ENCODE measurements at places on chromosomes 11 and 22. TPM values are rescaled to one million over a fixed set of nuclear protein-coding genes. Genes with fewer than 3 reads are reported as not detected.

GRCh38 chr11:72308226-72309073 is 64.5 kb upstream of the PHOX2A start:
- peak; percentile 7 for DNase-seq

Gene MS4A1
- 1.7 TPM for polyA plus RNA-seq

Gene SAA4
- polyA plus RNA-seq = not detected

GRCh38 chr22:43228330-43228729 is 41.4 kb upstream of the TTLL12 start:
- no peak for DNase-seq

DNA sequence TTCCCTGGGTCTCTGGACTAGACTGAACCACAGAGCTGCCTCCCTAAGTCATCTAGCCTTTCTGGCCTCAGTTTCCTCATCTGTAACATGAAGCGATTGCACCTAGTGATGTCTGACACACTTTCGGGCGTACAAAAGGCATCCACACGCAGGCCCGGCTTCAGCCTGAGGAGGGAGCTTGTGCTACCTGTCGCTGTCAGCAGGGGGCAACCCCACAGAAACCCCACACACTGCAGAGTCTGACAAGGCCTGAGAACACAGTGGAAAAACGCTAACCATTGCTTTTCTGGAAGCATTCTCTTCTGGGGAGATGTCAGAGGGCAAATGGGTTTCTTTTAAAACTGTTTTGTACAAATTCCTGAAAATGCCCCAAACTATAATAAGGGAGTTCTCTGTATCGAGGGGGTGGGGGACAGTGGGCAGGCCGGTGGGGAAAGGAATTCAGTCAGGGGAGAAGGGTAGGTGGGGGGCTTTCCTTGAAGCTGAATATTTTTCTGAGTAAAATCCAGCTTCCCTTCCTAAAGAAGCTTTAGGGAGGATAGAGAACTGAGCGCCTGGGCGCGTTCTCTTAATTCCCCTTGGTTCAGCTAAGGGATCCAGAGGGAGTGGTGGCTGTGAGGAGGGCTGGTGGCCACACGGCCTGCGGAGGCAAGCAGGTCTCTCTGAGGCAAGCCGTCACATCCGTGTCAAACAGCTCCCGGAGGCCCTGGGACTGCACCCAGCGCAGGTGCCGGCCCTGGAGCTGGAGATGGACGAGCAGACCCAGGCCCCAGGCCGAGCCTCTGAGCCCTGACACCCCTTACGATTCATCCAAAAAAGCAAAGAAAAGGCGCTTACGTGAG is 533 bp downstream of the ELF5 start:
- DNase-seq = no peak

DNA sequence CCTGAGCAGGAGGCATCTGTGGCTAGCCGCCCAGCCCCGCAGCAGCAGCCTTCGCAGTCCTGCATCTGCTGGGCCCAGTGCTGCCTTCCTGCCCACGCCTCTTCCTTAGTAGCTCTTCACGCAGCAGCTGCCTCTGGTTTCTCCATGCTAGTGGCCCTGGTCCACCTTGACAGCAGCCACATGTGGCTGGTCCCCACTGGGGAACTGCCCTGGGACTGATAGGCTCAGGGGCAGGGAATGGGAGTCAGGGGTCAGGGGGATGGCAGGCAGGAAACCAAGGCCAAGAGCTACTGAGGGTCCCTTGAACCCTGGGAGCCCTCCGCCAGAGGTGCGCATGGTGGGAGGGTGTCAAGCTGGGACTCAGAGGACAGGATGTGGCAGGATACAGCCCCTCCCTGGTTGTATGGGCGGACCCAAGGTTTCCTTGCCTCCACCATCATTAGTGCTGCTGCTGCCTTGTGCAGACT is 99.4 kb upstream of the PITPNB start:
- no peak for DNase-seq

- no peak for DNase-seq
These were observed 2.7 kb downstream of the RBM14 start for GRCh38 chr11:66619080-66619554.

Gene MDK
- 136 TPM for polyA plus RNA-seq

Gene HSPB2
- 89.1 TPM for polyA plus RNA-seq

DNA sequence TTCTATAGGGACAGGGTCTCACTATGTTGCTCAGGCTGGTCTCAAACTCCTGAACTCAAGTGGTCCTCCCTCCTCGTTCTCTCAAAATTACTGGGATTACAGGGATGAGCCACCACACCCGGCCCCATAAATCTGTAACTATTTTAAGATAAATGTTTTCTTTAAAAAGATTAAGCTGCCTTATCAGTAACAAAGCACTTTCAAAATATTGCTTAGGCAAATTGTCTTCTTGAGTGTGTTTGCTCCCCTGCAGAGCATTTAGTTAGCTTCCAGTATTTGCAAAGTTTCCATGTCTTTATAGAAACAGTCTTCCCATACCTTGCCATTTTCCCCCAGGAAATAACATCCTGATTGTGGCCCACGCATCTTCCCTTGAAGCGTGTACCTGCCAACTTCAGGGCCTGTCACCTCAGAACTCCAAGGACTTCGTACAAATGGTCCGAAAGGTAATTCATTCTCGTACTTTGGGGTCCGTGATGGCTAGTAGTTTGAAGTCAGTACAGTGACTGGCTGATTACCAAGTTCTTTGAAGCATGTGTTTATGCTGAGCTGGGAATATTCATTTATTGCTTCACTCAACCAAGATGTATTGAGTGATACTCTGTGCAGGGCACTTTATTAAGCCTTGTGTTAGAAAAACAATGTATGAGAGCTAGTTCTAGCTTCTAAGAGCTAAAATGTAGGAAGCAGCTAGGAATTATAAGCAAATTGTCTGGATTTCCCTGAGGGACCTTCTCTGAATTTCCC is 30.4 kb upstream of the CRTAM start:
- DNase-seq = no peak

Gene ALDH3B2
- not detected for polyA plus RNA-seq

Gene HEPHL1
- not detected for polyA plus RNA-seq

GRCh38 chr11:6124245-6124644 is 16.8 kb downstream of the OR56B4 start:
- DNase-seq = no peak

DNA sequence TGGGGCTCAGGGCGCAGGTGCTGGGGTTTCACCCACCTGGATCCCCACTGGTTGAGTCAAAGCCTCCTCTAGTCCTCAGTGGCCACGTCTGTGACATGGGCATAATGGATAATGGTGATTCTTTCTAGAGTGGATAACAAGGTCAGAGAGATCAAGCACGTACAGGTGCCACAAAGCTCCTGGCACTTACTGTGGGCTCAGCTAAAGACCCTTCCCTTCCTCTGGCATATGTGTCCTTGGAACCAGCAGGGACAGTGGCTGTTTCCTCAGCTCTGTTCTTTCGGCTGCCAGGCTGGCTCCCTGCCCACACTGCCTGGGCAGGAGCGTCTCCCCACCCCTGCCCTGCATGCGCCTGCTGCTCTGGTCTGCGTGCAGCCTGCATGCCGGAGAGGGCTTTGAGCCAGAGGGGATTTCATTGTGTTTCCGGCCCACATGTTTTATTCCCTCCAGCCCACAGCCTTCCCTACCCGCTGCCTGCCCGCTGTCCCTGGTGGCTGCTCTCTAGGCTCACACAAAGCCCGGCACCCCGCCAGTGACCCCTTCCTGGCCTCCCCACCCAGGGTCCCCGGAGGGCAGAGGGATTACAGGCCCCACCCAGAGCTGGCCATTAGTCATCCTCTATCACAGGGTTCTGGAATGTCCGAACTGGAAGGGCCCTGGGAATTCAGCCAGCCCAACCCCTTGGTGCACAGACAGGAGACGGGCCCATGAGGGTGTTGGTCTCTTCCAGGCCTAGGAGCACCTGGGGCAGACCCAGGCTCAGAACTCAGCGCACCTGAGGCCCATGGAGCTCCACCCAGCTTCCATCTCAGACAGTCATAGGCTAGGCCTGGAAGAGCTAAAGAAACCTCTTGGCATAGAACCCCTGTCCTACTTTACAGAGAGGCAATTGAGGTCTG is 55.3 kb upstream of the GCAT start:
- DNase-seq = peak; percentile 73

DNA sequence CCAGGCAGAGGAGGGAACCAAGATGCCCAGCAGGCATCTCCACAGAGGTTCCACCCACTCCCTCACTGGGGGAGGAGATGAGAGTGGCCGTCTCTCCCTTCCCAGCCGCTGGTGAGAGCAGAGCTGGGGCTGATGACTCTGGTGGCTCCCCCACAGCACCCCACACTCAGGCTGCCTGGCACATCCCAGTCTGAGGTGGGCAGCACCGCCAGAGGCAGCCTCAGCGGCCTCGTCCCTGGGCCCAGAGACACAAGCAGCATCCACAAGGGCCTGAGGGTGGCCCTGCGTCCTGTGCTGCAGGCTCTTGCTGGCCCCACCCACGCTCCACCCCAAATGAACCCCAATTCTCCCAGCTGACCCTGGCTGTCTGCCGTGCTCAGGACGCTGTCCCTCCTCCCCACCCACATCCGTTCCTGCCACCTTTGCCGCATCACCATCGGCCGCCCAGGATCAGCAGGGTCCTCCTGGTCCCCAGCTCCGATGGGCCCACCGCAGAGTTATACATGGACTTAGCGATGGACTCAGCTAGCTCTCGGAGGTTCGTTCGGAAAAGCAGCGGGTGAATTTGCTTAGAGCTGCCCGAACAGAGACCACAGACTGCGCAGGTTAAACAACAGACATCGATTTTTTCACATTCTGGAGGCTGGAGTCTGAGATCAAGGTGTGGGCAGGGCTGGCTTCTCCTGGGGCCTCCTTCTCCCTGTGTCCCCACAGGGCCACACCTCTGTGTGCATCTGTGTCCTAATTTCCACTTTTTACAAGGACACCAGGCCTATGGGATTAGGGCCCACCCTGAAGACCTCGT is 20.2 kb upstream of the CTSD start:
- DNase-seq = no peak

Gene OR2D2
- not detected for polyA plus RNA-seq

GRCh38 chr11:70782401-70782913 is 384.1 kb downstream of the CTTN start:
- no peak for DNase-seq

Gene PNPLA3
- polyA plus RNA-seq = 0.70 TPM

GRCh38 chr22:35777335-35777975 is 59.8 kb downstream of the APOL5 start:
- DNase-seq = no peak

Gene THY1
- polyA plus RNA-seq = 183 TPM

GRCh38 chr11:118696673-118697226 is 17.3 kb upstream of the TREH start:
- DNase-seq = peak; percentile 24

Gene CDC42EP2
- polyA plus RNA-seq = 38.6 TPM

GRCh38 chr11:69014084-69014851 is 1.2 kb upstream of the MRGPRF start:
- DNase-seq = no peak

DNA sequence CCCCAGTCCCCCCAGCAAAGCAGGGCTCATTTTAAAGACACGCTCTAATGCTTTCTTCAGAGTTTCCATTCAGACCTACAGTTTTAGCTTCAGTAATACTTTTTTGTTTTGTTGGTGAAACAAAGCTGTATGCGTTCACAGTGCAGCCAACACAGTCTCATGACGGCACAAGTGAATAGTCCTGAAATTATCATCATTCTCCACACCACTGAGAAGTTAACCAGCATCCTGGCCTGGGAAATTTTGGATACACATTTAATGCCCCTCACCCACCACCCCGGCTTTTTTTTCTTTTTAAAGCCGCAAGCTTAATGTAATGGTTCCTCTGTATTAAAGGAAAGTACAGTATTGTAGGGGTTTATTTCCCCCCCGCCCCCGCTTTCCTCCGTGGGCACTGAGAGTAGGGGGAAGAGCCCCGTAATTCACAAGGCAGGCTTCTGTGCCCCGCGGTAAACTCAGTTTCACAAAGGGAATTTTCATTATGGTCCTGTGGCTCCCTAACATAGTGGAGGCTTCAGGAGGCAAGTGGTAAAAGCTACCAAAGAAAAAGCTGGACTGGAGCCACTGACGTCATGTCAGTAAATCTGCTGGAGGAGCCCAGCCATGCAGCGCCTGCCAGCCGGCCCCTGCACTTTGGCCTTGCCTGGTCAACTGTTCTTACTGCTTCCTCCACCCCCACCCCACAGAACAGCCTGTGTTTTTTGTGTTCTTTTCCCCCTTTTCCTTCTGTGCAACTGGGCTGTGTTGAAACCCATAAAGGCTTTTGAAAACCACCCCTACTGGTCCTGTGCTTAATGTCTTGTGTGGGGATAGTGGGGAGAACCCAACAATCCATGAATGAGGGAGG is 18.2 kb downstream of the TEAD1 start:
- DNase-seq = peak; percentile 85

GRCh38 chr22:45268958-45269844 is 15.5 kb upstream of the UPK3A start:
- DNase-seq = peak; percentile 83

GRCh38 chr11:95349345-95349942 is 118.4 kb upstream of the SESN3 start:
- no peak for DNase-seq

DNA sequence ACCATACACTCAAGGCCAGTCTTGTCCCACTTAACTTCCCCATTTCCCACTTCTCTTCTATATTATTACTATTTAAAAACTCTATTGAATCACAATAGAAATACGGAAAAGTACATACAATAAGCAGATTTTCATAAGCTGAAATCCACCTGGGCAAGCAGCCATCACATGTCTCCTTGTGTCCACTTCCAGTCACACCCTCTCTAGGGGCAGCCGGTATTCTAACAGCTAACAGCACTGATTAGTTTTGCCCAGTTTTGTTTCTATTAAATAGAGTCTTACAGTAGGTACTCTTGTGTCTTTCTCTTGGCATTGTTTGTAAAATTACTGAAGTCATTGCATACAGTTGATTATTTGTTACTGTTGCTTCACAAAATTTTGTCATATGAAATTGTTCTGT is 37.8 kb downstream of the PPP6R3 start:
- no peak for DNase-seq

- no peak for DNase-seq
These were observed 51.9 kb downstream of the CD44 start for GRCh38 chr11:35190804-35191348.

Gene VPREB1
- polyA plus RNA-seq = not detected

GRCh38 chr11:35541621-35542375 is 16.4 kb upstream of the PAMR1 start:
- peak; percentile 88 for DNase-seq

DNA sequence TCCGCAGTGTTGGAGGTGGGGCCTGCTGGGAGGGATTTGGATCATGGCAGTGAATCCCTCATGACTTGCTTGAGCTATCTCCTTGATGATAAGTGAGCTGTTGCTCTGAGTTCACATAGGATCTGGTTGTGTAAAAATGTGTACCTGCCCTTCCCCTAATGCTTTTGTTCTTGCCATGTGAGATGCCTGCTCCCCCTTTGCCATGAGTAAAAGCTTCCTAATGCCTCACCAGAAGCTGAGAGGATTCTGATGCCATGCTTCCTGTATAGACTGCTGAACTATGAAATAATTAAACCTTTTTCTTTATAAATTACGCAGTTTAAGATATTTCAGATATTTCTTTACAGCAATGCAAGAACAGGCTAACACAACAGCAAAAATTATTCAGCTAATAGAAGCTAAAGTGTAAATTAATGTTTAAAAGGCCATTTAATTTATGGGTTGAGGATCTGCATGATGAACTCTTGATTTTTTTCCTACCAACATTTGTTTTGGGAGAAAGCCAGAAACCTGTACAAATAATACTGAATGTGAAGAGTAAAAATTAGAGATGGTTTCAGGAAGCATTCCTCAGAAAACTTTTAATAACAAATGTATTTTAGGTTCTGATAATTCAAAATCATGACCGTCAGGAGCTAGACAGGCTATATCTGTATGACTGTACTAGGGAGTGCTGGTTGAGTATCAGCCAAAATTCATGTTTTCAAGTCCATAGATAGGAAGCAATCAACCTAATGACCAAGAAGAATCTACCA is 177.5 kb upstream of the GRIA4 start:
- DNase-seq = no peak

GRCh38 chr22:33756508-33756949 is 163.7 kb downstream of the LARGE1 start:
- DNase-seq = no peak

- no peak for DNase-seq
These were observed 89.0 kb downstream of the MUC15 start for GRCh38 chr11:26483108-26483507.
